Stimulated activated CD4-positive, alpha-beta T cell treated with anti-CD3 and anti-CD28 coated beads, Interleukin-1b, Interleukin-23, amount 100 ng/mL, for 1 hour (primary cell): ENCODE measurements at places on chromosomes 16 and 17.

DNA sequence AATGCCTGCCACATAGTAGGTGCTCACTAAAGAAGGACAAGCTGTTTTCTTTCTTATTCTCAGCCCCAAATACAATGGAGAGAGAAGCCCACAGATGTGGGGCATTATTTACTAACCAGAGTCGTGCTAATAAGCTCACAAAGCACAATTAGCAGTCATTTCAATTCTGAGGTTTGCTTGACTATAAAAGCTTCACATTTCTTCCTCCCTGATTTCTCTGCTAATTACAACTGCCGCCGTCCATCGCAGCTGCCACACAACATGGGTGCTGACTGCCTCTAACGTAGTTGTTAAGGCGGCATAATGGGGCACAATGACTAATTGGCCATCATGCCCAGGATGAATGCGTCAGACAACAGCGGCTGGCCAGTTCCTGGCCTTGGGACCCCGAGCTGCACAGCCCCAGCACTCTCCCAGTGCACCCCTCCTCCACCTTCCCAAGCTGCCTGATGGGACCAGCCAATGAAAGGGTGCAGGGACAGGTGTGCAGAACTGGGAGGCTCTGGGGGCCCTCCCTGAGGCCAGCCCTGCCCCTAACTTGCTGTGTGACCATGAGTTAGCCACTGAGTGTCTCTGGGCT is 109.2 kb downstream of the CCT6B start:
- no peak for DNase-seq

DNA sequence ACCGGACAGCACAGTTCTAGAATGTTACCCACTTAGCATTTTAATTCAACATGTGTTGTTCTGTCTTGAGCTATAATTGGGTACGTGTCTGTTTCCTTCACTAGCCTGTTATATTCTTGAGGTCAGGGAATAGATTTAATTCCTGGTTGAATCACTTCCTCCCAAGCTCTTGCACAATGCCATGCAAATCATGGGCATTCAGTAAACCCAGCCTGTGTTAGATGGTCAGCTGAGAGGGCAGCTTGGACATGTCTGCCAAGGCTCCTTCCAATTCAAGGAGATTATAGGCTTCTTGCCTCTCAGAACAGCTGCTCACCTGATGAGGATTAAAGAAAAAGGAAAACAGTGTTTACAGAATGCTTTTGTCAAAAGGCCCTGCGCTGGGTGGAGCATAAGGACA is 12.6 kb downstream of the C1QTNF1 start:
- DNase-seq = no peak

GRCh38 chr17:77142689-77143088 is 1.9 kb downstream of the SEC14L1 start:
- DNase-seq = no peak

GRCh38 chr16:59044616-59045015 is 310.5 kb upstream of the GOT2 start:
- DNase-seq = no peak

DNA sequence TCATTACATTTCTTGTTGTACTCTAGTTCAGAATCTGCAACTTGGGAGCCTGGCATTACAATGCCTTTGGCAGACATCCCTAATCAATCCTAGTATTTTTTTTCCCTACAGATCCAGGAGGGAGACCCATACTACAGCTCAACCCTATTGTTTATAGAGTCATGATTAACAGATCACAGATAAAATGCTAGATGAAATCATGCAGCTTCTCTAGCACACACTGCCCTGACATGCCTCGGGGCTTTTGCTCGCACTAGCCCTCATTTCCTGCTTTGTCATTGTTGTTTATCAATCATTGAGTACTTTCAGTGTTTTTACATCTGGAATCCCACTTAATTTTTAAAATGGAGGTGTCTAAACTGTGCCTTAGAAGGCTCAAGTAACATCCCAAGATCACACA is 412.5 kb downstream of the CA10 start:
- no peak for DNase-seq

DNA sequence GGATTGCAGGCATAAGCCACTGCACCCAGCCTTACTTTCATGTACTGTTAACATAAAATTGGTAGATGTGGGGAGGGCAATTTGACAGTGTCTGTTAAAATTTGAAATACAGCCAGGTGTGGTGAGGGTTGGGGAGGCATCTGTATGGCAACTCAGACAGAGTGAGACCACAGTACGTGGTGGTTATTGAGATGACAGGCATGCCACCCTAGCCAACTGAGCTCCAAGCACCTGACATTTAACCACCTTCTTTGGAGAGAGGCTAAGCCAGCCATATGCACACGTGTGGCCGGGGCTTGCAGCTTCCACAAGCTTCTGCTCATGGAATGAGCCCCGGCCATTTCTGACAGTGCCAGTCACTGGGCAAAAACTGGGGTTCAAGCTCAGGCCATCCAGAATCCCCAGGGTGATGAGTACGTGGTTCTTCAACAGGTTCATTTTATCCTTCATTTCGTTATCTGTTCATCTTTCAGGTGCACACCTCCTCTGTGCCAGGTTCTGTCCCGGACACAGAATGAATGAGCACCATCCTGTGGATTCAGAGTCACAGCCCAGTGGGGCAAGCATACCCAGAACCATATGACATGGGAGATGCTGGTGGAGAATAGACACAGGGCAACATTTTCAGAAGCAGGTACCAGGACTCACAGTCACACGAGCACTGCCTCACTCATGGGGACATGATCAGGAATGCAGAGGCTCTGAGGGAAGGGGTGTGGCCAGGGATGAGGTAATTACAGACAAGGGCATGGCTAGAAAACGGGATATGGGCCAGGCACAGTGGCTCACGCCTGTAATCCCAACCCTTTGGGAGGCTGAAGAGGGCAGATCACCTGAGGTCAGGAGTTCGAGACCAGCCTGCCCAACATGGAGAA is 36.2 kb downstream of the C16orf82 start:
- DNase-seq = no peak

DNA sequence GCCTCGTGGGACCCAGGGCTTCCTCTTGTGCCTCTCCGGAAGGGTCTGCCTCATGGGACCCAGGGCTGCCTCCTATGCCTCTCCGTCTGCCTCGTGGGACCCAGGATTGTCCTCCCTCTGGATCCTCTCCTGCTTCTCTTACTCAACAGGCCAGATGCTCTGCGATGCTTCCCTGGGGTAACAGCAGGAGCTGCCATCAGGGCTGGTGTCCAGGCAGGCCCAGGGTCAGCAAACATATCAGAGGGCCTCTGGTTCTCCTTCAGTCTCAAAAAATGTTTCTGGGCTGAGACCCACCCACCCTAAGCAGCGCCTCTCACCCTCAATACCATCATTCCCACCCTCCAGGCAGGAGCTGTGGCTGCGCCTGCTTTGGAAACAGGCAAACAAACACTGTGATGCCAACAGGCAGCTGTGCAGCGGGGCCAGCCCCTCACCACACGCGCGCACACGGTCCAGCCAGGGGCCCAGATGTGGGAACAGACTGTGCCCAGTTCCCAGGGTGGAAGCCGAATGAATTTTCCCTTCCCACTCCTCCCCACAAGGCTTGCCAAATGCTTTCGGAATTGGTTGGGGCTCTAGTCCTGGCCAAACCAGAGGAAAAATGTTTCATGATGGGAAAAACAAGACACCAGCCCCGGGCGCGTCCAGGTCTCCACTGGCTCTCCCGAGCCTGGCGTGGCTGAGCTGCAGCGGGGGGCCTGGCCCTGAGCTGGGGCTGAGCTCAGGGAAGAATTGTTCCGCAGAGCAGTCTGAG is 11.3 kb downstream of the TIMM22 start:
- DNase-seq = no peak

DNA sequence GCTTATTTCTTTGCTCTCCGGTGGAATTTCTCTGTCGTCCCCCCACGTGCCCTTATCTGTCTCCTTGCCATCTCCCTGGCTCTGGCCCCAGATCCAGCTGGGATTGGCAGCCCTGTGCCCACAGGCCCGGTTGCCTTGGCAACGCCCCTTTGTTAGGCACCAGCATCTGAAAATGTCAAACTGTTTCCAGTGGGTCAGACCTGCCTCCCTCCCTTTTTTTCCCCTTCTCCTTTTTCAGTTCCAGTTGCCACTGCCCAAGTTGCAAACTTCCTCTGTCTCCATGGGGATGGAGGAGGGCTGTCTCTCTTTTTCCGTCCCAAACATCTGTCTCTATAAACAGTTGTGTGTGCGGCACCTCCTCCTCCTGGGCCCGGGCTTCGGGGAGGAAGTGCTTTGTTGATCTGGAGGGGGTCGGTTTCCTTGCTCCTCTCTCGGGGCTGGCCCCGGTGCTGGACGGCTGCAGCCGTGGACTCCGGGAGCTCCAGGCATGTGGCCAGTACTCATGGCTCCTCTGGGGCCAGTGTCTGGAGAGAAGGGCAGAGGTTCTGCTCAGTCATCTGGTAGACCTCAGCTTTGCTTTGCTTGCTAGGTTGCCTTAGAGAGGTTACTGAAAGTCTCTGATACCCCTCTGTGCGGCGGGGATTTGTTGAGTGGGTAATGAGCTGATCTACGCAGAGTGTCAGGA is 35.3 kb downstream of the SOCS3 start:
- DNase-seq = no peak

- no peak for DNase-seq
Measured at GRCh38 chr17:74235911-74236371, 22.6 kb downstream of the TTYH2 start.

DNA sequence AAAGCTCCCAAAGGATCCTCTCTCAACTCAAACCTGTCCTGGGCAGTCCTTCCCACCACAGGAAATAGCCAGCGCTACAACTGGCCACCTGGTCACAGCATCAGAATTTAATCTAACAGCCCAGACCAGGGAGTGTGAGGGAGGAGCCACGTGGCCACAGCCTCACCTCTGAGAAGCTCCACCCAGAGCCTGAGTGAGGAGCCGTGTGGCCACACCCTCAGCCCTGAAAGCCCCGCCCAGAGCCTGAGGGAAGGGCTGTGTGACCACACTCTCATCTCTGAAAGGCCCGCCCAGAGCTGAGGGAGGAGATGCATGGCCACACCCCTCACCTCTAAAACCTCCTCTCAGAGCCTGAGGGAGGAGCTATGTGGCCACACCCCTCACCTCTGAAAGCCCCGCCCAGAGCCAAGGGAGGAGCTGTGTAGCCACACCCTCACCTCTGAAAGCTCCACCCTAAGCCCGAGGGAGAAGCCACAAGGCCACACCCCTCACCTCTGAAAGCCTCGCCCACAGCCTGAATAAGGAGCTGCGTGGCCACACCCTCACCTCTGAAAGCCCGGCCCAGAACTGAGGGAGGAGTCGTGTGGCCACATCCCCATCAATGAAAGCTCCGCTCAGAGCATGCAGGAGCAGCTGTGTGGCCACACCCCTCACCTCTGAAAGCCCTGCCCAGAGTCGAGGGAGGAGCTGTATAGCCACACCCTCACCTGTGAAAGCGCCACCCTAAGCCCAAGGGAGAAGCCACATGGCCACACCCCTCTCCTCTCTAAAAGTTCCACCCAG is 28.6 kb downstream of the SLC38A8 start:
- no peak for DNase-seq

- no peak for DNase-seq
Measured at GRCh38 chr17:80772906-80773242, 218.8 kb upstream of the CHMP6 start.

DNA sequence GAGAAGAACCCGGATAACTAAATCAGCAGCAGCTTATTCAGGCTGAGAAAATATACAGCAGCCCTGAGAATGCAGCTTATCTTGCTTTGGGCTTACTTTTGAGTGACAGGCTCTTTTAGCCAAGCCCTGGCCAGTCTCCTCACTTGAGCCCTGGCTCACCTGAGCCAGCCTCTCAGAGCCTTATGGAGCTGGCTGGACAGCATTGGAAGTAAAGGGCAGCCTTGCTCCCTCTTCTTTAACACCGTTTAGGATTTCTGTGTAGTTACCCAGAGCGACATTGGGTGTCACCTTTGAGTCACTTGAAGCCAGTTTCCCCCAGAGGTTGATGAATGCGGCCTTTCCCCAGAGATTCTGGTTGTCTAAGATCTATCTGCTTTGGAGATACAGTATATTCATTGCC is 7.7 kb upstream of the NPIPB2 start:
- DNase-seq = no peak

GRCh38 chr16:79466111-79466510 is 134.4 kb downstream of the MAF start:
- DNase-seq = no peak

DNA sequence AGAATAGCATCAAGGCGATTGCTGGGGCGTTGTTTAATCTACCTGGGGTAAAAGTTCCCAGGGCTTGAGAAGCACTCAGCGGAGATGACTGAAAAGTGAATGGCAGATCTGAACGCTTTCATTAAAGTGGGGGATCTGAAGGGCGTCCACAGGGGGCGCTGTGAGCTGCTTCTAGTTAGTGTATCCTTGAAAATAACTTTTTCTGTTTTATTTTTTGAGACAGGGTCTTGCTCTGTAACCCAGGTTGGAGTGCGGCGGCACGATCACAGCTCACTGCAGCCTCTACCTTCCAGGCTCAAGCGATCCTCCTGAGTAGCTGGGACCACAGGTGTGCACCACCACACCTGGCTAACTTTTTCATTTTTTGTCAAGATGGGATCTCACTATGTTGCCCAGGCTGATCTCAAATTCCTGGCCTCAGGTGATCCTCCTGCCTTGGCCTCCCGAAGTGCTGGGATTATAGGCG is 360.4 kb downstream of the SEC14L1 start:
- no peak for DNase-seq

DNA sequence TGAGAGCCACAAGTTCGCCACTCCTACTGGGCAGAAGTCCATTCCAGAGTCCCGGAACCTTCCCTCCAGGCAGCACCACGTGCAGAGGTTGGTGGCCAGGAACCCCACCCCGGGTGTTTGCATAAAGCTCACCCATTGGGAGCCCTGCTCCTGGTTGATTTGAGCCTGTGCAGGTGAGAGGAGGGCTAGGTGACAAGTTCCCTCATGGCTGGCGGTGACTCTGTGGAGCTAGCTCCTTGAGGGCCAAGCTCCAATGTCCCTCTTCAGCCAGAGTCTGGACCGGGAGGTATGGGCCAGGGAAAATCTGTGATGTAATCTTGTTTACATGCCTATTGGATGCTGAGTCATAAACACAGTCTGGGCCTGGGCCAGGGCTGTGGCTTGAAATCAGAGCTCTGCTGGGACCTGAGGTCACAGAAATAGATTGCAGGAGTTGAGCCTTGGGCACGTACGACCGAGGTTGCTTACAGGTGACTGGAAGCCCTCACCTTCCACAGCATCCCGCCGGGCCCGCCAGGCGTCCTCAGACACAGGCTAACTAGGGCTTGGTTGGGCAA is 118.9 kb downstream of the AATF start:
- no peak for DNase-seq
